ENCODE measurements at places on chromosomes 16 and 17.

DNA sequence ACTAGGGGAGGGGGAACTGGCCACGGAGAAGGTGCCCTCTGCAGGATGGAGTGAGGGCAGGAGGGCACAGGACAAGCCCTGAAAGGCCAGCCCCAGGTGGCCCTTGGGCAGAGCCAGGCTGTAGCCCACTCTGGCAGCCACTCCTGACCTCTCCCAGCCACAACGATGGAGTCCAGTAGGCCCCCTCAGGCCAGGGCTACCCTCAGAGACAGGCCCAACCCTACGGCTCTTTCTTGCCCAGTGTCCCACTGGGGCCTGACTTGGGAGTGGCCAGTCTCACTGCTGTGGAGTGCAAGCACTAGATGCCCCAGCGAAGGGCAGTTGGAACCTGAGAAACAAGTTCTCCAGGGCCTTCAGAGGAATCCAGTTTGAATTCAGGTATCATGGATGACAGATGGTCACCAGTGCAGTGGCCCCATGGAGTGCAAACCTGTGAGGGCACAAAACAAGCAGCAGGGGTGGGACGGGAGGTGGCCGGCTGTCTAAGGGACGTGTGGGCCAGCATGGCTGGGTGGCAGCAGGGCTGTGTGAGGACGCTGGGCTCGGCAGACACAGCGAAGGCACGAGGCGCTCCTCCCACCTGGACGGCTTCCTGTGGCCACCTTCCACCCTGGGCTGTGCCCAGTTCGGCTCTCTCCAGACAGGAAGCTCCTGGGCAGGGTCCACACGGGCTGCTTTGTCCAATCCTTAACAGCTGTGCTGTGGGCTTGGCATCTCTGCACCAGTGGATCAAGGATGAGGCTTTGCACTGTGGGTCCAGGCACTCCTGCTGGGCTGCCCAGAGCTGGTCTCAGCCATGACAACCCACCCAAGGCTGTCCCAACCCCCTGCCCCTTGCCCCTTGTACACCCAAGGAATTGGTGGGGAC is 72.1 kb downstream of the AMFR start:
- no peak for DNase-seq

DNA sequence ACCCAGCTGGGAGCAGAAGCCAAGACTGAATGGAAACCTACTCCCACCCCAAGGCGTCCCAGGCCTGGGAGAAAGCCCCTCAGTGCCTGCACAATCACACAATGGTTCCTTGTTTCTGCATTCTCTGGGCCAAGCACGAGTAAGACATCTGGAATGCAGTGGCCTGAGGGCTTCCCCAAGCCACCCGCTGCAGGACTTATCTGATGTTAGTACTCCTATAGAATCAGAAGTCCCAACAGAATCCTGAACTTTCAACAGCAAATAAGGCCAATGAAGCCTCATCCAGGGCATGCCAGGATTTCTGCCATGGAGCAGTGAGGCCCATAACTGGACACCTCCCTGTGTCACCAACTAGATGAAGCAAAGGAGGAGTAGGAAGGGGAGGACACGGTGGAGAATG is 28.6 kb downstream of the MYO18A start:
- no peak for DNase-seq

GRCh38 chr16:30416624-30417528 is 9.5 kb downstream of the ZNF771 start:
- no peak for DNase-seq

DNA sequence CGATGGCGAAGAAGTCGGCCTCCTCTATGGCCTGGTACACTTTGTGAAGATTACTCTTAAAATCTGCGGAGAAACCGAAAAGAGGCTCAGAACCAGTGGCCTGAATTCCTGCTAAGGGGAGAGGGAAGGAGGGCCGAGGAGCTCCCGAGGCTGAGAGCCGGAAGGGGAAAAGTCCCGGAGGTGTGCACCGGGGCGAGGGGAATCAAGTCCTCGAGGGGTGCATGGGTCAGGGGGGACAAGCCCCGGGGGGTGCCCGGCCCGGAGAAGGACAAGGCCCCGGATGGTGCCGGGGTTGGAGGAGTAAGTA is 495 bp downstream of the PARN start:
- peak; percentile 26 for DNase-seq

DNA sequence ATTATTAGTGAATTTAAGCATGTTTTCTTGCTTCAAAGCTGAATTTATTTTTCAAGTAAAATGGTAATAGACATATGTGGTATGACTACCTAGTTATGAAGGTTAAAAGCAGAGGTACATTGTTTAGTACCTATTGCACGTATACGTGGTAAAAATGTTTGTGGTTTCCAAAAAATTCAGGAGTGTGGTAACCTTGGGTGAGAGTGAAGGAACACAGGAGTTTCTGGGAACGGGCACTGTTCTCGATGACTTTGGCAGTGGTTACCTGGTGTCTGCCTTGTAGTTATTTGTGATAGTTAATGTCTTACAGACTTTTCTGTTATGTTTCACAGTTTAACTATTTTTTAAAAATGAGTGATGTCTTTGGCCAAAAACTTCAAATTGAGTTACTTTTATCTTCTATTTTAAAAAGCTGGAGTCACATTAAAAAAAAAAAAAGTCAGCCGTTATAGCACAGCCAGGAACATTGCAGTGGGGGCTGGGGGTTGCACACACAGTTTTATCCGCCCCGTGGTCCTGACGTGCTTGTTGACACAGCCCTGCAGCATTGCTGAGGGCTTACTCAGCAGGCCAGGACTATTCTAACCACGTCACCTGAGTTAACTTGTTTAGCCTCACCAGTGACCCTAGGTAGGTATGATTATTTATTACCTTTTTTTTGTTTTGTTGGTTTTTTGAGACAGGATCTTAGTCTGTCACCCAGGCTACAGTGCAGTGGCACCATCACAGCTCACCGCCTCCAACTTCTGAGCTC is 10.9 kb downstream of the JPT2 start:
- no peak for DNase-seq

- no peak for DNase-seq
Measured at GRCh38 chr17:70552982-70553334, 383.6 kb downstream of the KCNJ2 start.

DNA sequence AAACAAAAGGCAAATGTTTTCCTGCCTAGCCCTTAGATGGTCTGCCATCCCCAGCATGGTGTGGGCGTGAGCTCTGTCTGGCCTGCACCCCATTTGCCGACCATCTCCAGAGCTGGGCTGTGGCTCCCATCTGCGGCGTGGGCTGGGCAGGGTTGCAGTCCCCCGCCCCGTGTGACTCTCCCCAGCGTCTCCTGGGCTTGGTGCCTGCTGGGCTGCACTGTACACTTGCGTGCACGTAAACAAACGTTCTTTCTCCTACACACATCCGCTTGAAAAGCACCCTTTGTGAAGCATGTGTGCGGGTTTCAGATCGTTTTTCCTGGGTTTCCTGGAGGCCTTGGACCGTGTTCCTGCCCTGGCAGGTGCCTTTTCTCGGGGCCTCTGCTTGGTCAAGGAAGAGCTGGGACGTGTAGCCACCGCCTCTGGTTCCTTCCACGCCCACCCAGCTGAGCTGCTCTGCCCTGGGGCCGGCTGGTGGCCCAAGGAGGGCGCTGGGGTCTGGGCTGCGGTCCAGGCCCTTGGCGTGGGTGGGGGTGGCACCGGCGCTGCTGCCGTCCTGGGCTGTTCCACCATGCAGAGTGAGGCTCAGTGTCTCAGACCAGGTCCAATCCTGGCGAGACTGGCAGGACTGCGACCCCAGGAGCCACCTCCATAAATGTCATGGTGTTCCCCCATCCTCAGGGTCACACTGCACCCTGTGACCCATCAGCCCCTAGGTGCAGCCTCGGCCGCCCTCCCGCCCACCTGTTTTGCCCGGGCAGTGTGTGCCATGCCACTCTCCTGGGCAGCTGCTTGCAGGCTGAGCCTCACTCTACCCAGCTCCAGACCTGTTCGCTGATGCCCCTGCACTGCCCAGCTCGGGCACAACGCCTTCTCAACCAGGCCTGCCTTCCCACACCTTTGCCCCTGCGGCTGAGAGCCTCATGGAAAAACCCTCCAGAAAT is 9.9 kb upstream of the BAIAP3 start:
- DNase-seq = no peak

GRCh38 chr17:78541488-78542206 is 35.5 kb downstream of the DNAH17 start:
- DNase-seq = no peak

DNA sequence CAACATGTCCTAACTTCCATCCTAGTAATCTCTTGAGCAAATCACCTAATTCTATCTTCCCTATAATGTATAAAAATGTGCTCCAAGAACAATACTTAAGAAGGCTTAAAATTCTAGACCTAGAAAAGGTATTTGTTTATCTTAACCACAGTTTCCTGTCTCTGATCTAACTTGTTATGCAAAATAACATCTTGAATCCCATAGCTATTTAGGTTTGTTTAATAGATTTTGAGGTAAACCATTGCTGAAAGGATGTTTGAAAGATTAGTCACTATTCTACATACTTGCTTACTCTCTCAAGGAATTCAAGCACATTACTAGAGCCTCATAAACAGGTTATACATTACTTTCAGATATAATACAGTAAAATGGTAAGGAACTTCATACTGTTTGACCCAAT is 13.0 kb downstream of the CA10 start:
- DNase-seq = no peak

DNA sequence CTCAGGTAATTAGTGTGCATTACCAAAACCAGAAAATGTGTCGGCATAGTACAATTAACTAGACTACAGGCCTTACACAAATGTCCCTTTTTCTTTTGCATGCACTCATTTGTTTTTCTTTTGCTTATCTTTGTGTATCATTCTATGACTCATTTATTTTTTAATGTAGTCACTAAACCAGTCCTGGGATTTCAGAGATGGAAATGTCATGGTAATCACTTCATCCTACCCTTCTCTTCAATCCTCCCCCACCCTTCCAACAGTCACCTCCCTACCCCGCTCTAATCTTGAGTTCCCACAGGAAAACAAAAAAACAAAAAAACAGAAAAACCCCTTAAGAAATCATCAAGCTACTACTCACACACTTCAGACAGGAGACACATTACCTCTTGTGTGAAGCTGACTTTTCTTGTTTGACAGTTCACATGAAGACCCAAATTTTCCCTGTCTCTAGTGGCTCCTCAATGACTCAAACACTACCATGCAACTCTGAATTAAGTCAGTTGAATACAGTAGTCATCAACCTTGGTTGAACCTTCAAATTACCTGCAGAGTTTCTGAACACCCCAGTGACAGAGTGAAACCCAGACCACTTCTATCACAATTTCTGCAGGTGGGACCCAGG is 242.4 kb upstream of the SALL1 start:
- DNase-seq = no peak

GRCh38 chr17:29197516-29198272 is 17.5 kb upstream of the MYO18A start:
- DNase-seq = no peak

GRCh38 chr16:64133366-64133765 is 988.5 kb downstream of the CDH11 start:
- no peak for DNase-seq

DNA sequence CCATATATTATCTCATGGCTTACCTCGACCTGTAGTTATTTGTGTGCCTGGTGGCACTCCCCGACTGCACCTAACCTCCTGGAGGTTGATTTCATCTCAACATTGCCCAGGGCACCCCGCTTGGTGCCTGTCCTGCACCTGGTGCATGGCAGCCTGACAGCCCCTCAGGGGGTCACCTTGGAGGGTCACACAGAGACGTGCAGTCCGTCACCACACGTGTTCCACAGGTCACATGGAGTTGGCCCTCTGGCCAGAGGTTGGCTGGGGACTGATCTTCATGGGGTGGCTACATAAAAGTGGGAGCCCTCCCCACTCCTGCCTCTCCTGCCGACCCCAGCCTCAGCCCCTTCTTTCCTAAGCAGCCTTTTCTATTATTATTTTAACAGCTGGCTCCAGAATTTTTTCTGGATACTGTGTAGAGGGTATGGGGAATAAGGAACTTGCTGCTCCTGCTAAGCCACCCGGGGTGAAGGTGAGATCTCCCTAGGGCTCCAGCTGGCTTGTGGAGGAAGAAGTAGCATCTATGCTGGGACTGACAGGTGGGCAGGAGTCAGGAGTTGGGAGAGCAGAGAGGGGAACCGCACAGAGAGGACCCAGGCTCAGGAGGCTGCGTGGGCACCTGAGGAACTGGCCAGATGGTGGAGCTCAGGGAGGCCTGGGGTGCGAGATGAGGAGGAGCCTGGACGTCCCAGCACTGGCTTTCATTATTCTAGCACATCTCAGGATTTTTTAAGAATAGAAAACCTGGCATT is 12.5 kb upstream of the NKD1 start:
- no peak for DNase-seq

DNA sequence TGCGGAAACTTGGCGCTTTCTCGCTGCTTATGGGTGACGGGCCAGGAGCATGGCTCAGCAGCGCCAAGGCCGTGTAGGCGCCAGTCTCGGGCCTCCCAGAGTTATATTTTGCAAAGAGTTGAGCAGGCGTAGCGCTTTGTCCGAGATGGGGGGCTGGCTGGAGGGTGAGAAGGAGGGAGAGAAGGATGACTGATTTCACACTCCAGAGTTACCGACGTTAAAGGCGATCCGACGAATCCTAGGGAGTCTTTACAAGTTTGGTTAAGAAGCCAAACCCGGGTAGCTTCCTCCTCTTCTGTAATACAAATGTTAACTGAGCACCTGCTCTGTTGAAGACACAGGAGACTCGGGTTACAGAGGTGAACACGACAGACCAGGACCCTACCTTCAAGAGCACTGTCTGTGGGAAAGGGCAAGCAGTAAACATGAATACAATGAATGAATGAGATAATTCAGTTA is 782 bp downstream of the POLR2A start:
- no peak for DNase-seq

DNA sequence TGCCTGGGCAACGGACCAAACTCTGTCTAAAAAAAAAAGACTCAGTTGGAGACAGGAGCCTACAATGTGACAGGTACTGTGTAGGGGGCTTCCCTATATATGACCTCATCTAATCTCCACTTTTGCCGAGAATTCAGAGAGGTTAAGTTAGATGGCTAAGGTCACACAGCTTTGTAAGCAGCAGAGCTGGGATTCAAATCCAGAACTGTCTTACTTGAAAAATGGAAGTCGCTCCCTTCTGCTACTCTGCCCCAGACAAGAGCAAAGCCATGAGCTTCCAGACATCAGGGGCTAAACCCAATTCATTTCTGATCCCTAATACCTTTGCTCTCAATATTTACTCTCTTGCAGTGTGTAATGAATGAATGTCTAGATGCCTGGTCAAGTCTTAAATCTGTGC is 41.5 kb upstream of the ABCC12 start:
- DNase-seq = no peak

Measured in activated T-cell treated with anti-CD3 and anti-CD28 coated beads for 24 hours (primary cell).